ENCODE measurements at places on chromosomes 4 and X.

- no peak for DNase-seq
Observed at GRCh38 chrX:110425222-110426154, 66.8 kb downstream of the RTL9 start.

DNA sequence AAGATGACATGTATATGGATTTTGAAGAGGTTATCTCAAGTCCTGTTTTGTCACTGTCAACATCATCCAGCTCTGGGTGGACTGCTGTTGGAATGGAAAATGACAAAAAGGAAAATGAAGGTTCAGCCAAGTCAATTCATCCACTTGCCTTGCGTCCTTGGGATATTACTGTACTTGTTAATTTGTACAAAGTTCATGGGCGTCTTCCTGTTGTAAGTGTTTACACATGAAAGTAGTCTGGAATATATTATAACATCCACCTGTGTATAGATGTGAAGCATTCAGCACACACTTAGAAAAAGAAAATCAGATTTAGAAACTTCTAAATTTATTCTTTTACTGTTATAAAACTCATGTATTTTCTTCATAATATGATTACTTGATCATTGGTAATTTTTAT lies 67.2 kb downstream of the BLTP1 start:
- DNase-seq = no peak

DNA sequence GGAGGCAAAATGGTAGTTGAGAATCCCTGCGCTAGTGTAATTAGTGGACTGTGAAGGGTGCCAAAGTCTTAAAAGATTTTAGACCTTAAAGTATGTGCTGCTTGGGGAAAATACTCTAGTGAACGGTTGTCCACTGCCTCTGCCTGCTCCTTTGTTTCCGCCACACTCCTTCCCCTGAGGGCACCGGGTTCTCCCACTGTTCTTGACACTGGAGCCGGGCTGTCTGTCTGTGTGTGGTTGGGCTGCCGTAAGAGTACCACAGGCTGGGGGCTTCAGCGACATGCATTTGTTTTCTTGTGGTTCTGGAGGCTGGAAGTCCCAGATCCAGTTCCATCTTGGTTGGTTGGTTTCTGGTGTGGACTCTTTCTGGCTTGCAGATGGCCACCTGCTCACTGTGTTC lies 76.2 kb downstream of the CLDN34 start:
- DNase-seq = no peak

- DNase-seq = no peak
Observed at GRCh38 chrX:95762716-95763115, 921.9 kb upstream of the DIAPH2 start.

- DNase-seq = no peak
Observed at GRCh38 chrX:66018585-66019309, 21.1 kb downstream of the VSIG4 start.

GRCh38 chr4:121936101-121936500 lies 15.8 kb downstream of the TRPC3 start:
- DNase-seq = no peak

DNA sequence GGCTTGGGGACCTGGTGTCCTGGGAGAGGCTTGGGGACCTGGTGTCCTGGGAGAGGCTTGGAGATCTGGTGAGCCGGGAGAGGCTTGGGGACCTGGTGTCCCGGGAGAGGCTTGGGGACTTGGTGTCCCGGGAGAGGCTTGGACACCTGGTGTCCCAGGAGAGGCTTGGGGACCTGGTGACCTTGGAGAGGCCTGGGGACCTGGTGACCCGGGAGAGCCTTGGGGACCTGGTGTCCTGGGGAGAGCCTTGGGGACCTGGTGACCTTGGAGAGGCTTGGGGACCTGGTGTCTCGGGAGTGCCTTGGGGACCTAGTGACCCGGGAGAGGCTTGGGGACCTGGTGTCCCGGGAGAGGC lies 12.6 kb downstream of the SHOX start:
- DNase-seq = no peak

- DNase-seq = no peak
Observed at GRCh38 chr4:52106660-52107059, 55.6 kb downstream of the SPATA18 start.

DNA sequence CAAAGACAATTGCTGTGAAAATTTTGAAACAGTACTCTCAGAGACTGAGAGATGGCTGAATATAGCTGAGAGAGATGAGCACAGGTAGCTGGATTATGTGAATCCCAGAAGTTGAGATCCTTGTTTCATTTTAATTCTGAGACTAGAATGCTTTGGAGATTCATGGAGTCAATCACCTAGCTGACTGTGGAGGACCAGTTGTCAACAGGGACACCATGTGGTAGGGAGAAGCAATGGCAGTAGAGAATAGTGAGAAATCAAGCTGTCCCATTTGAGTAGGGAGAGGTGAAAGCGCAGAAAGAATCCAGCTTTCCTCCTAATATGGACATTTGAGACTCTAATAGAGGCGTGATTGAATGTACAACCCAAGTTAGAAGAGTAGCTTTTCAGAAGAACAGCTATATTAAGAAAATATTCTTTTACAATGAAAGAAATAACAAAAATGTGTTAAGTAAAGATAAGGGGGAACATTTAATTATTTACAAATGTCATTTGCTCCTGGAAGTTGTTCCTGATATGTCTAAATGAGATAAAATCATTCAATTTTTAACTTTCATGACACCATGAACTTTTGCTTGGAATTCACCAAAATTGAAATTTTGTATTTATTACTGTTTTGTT lies 30.3 kb upstream of the GLRB start:
- DNase-seq = no peak

GRCh38 chr4:13665701-13666660 lies 38.5 kb upstream of the BOD1L1 start:
- DNase-seq = no peak

DNA sequence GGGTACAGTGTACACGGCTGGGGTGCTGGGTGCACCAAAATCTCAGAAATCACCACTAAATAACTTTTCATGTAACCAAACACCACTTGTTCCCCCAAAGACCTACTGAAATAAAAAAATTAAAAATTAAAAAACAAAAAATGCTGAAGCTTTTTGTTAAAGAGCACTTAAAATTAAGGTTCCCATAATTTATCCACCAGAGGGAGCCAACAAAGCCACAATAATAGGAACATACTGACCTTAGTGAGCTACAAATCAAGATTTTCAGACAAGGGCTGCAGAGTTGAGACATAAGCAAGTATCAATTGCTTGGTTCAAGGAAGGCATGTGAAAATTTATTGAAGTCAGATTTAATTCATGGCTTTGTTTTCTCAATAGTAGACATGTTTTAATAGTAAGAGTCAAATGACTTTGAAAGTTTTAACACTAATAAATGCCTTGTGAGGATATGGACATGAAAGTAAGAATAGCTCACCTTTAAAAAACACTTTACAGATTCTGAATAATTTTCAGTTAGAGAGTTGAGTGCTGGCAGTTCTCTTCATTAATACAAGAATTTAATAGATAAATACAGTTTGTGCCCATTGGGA lies 43.0 kb upstream of the SCOC start:
- no peak for DNase-seq

- no peak for DNase-seq
Observed at GRCh38 chr4:143431526-143432257, 81.8 kb upstream of the SMARCA5 start.

- DNase-seq = no peak
Observed at GRCh38 chrX:38189431-38190250, 31.0 kb downstream of the SRPX start.

DNA sequence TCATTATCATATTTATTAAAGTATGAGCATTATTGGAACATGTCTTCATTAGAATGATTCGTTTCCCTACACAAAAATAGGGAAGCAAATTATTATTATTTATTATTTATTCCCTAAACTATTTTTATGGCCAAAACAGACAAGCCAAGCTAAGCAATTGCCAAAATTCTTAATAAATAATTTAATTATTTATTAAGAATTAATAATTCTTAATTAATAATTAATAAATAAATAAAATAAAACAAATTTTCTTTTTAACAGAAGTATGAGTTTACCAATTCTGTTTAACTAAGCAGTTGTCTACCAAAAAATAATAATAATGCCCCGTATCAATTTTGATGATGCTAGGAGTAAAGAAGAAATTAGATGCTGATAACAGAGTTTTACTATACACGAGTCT lies 1080.8 kb upstream of the AGA start:
- no peak for DNase-seq

DNA sequence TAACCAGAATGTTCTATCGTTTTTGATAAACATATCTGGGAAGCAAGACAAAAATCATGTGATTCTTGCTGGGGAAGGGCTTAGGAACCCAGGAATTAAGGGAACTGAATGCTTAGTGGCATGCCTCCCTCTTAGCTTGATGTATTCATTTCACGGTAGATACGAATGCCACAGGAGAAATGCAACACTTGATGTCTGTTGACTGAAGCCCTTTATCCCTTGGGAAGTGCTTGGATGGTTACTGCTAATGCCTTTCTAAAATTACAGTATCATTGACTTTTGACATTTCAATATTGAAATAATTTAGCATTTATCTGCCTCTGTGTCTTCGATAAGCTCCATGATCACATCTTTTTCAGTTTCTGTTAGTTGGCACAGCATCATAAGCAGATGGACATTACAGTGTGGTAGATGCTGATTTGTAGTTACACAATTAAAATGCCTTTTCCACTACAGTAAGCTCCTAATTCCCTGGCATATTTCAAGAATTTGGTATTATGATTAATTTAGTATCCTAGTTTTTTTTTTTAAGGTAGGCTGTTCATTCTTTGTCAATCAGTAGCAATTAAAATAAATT lies 226.7 kb downstream of the ARHGAP10 start:
- DNase-seq = no peak

DNA sequence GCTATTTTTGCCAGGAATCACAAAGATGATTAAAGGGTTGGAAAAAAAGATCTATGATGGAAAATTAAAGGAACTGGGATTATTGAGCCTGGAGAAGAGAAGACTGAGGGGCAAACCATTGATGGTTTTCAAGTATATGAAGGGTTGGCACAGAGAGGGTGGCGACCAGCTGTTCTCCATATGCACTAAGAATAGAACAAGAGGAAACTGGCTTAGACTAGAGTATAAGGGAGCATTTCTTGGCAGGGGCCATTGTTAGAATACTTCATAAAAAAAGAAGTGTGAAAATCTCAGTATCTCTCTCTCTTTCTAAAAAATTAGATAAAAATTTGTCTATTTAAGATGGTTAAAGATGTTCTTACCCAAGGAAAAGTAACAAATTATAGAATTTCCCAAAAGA lies 75.1 kb downstream of the NPNT start:
- DNase-seq = no peak

- no peak for DNase-seq
Observed at GRCh38 chr4:75769036-75769435, 44.7 kb downstream of the USO1 start.

DNA sequence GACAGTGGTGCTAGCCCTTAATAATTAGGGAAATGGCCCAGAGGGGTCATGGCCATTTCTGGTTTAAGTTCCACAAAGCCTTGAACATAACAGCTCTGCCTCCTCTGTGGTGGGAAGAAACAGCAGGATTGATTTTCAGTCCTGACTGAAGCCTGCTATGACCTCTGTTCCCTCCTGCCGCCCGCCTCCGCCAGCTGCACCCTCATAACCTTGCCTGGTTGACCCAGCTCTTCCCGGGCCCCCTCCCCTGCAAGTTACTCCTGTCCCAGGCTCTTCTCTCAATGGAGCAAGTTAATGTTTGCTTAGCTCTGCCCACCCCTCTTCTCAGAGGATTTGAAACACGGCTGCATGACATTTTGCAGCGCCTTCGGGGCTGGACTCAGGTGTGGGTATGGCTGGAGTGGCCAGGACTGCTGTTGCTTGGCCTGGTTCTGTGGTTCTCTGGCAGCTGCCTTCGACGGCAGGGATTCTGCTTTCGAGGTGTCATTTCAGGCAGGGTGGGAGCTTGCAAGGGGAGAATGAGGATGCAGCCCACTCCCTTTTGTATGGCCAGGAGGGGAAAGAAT lies 27.3 kb downstream of the BCORL1 start:
- DNase-seq = no peak

DNA sequence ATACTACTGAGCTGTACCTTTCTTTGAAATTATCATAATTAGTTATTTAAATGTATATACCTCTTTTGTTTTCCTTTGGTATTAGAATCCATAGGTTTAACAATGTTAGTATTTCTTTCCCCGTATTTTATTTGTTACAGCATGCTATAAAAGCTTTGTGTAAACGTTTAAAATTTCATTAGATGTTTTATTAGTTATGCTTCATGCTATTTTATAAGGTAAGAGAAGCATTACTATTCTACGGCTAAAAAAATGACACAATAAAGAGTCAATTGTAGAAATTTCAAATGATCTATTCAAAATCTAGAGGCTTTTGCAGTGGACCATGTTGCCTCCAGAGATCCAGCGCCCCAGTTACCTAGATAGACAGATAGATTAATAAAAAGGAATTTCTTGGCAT lies 1203.3 kb upstream of the IGFBP7 start:
- DNase-seq = no peak

- no peak for DNase-seq
Observed at GRCh38 chrX:47576021-47576898, 6.0 kb upstream of the TIMP1 start.

DNA sequence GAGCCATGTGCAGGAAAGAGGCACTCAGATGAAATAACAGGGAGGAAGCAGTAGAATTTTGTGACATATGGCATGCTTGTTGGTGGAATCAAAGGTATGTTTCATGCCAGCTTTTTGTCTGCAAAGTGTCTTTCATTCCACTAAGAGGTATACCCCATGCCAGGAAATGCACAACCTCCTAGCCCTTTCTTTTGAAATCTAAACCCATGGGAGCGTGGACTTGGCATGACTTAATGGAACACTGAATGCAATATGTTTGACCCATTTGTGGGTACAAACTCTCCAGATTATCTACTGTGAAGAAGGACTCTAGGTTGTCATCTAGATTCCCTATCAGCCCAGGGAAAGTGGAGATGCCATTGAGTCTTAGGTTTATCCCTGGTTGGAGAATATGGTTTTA lies 338.3 kb upstream of the TEX13C start:
- no peak for DNase-seq

DNA sequence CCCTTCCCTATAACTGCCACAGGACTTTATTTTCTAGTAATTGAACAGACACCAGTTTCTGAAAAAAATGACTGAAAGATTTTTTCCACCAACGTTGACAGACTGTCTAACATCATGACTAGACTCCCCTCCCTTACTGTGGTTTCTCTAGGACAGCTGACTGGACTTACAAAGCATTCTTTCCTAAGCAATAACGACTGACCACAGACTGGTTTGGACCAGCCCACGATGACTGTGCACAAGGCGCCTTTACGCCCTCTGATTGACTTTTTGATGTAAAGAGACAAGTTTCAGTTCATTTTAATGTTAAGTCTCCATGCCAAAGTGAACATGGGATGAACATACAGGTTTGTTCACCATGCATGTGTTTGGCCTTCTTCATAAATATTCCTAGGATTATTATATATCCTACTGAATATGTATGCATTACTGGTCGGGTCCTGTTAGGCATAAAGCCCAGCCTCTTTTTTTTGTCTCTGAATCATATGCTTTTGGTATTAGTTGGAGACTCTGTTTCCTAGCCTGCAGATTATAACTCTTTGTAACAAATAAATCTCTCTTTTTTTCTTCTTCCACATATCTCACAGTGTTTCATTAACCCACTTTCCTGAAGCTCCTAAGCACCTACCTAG lies 50.5 kb upstream of the UGT2B4 start:
- no peak for DNase-seq

DNA sequence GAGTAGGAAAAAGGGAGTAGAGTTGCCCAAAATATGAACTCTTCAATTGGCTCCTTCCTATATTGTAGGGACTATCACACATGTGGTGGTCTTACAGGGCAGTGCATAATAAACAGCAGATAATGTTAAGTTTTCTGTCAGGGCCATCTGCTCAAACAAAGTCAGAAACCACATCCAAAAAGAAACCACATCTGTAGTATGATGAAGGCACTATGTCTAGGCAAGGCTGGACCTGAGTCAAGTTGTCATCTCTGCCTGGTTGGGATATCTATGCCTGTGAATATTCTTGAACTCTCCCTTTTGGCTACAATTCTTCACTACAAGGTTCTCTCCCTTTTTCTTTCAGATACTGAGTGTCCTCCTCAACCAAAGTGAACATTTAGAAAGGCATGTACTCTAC lies 109.4 kb upstream of the C1GALT1C1 start:
- DNase-seq = no peak
